ENCODE measurements at places on chromosomes 11 and 22.
A peak's percentile ranks its signal among the peaks of the same experiment; 100 is the strongest.

GRCh38 chr11:96256215-96257011, 86.6 kb downstream of the MAML2 start:
- no peak for DNase-seq

DNA sequence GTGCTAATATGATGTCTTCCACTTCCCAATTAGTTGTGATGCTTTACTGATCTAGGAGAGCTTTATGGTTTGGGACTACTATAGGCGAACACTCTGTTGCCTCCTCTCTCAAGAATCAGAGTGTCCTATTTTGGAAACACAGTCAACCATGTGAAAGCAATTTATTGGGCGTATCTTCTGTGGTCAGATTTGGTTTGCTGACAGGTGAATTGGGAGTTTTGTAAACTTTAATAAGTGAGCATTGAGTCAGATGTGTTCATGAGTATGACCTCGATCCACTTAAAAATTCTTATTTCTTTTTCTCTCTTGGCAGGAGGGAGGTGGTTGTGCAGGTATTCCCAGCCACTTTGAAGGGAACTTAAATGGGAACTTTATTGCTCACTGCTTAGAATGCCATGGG, 4.4 kb downstream of the CAT start:
- DNase-seq: no peak

DNA sequence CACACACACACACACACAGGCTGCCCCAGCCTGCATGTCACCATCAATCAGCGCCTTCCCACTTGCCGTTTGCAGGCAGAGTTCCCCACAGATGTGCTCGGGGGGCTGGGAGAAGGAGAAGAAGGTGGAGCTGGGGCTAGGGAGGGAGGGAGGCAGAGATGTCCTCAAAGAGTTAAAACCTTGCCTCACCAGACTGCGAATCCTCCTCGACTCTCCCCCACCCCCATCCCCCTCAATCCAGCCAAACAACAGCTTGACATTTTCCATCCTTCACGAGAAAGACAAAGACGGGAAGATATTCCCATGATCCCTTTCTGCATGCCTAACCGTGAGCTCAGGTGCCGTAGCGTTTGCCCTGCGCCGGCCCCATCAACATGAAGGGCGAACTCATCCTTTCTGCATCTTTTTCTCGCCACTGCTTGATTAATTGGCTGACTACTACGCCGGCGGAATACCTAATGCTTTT, 365.5 kb downstream of the MIAT start:
- DNase-seq: no peak

DNA sequence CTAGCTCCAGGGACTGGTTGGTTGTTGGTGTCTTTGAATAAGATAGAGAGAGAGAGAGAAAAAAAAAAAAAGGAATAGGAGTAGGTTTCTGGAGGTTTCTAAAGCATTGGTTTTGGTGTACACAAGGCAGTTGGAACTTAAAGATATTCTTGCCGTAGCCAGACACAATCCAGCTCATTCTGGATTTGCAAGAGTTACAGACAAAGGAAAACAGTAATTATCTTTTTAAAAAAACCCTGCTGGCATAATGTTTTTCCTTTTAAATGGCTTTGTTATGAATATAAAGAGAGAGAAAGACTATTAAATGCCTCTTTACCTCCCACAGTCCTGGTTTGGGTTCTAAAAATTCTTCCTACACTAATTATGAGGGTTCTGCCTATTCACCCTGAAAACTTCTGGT, 120.4 kb upstream of the RAG2 start:
- DNase-seq: no peak

DNA sequence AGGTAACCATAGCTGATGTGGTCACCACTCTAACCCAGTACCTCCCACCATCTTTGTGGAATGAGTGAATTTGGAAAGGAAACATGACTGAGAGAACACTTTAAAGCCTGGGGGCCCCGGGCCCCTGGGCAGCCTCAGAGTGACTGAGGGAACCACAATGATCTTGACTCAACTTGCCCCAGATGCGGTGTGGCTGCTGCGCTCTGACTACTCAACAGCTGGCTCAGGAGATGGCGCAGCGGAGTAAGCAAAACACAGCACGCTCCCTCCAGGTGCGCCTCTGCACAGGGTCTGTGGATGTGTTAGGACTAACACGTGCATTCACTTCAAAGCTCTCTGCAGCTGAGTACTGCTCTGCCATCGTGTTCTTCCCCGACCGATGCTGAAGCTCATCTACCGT, 5.9 kb downstream of the RNF215 start:
- no peak for DNase-seq

GRCh38 chr11:72595292-72595684, 78.9 kb downstream of the PDE2A start:
- DNase-seq: no peak

- no peak for DNase-seq
These were observed 538.2 kb downstream of the LRRC4C start for GRCh38 chr11:40921246-40921645.

- DNase-seq: peak; percentile 43
These were observed 678 bp upstream of the RANGAP1 start for GRCh38 chr22:41286639-41287091.

DNA sequence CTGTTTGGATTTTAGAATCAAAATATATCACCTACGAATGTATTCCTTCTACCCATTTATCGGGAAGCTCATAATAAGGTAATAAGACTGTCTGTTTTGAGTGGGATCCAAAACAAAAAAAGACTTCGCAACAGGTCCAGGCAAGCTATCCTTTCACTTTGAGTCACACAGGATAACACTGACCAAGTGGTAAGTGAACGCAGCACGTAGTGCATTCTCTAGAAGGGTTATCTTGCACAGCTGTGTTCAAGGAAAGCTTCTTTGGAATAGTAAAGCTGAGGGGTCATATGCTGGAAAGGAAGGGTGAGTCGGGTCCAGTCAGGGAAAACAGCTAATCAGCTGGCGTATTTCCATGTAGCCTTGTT, 22.3 kb upstream of the NRGN start:
- no peak for DNase-seq

DNA sequence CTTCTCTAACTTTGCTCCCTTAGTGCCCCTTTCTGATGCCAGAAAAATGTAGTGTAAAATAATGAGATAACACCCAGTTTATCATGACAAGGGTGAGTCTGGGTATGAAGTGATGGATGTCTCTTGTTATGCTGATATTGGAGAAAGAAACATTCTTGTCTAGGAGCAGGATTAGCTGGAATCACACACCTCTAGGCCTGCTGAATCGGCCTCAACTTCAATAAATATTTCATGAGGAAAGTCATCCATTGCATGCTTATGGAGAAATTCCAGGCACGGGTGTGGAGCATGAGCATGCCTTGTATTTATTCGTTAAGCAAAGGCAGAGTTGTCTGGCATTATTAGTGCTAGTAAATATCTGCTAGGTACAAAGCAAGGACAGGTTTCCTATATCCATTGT, 113.4 kb downstream of the NELL1 start:
- no peak for DNase-seq

DNA sequence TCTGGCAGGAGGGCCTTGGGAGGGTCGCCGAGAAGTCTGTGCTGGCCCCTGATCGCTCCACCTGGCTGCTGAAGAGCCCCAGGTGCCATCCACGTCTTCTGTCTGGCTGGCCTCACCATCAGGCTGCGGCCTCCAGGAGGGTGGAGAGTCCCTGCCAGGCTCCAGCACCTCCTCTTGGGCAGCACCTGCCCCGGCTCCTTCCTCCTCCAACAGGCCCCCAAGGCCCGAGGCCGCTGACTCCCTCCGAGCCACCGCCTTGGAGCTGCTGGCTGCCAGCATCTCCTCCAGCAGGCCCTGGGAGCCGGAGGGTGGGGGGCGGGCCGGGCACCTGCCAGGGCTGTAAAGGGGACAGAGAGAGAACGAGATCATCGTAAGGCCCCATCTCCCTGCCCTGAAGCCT, 22.3 kb downstream of the TNKS1BP1 start:
- DNase-seq: no peak

DNA sequence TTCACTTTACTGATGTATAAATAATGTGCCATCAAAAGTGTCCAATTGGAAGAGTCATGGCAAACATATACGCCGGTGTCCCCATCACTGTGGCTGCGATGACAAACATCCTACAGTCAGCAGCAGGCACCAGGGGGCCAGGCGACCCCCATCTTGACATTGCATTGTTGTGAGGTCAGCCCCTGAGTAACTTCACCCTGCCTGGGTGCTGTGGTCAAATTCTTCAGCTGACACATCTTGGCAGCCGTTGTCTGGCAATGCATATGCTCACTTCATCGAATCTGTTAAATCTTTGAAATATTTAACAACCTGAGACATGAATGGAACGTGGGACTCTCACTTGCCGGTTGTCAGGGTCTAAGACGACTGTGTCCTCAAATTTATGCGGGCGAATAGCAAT, 430.9 kb downstream of the BRD1 start:
- no peak for DNase-seq

DNA sequence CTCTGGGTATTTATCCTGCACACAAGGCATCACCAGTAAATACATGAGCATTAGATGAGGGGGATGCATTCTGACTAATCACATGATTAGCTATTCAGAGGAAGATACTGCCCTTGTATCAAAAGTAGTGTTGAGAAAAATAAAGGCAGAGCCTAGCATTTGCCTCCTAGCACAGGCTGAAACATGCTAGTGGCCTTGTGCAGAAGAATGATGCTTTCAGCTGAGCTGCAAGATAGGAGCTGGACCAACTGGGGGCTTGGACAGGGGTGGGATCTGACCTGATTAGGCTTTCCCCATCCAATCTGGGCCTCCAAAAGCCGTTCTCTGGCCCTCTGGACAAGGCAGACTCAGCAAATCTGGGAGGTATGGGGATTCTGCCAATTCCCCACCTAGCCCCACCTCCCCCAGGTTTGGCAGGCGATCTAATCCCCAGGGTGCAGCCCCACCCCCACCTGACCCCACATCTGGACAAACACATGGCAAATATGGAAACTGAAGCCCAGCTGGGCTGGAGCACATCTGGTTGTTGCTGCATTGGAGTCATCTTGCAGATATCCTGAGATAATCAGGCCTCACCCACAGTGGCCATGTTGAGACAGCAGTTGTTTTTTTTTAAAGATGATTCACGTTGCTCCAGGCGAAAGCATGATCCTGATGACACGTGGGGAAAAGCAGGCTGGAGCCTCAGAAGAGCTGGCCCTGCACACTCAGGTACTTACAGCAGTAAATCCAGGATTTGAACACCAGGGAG, 4.4 kb upstream of the MISFA start:
- no peak for DNase-seq

DNA sequence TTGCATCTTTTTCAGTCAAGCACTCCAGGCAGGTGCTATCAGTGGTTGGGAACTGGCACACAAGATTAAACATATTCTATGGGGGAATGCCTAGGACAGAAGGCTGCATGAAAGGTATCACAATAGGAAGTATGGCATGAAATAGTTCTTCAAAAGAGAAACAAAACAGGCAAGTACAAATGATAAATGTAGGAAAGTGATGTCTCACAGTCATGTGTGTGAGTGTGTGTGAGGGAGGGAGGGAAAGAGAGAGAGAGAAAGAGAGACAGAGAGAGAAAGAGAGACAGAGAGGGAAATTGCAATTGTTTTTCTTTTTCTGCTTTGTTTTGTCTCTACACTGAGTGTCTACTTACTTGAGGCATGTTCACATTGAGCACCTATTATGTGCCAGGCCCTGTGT, 456.3 kb downstream of the MIAT start:
- no peak for DNase-seq

DNA sequence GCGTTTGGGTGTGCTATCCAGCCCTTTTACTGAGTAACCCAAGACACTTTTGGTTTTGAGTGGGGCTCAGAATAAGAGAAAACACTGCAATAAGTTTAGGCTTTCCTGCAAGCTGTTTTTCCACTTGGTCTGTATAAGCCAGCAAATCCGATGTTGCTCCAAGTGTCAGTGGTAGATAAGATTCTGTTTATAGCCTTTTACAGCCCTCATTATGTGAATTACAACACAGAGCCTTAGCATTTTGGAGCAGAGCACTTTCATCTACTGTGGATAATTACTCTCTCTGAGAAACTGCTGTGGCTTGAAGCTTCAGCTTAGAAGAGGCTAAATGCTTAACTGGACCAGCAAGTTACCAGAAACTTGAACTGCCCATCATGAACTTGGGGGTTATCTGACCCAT, 601.1 kb downstream of the JRKL start:
- DNase-seq: no peak

DNA sequence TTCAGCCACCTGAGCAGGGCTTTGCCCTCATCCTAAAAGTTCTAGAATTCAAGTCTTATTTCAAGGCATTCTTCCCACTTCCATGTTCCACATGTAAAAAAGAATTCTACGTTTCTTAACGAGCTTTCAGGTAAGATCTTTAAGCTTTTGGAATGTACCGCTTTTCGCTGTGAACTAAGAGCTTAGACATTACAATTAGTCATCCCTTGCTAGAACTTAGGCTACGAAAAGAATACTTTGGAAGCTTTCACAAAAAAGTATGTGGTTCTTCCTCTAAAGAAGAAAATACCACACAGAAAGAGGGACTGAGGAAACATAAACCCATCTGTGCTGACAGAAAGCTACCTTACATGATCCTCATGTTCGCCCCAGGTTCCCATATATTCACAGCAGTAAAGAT, 1.9 kb downstream of the NUMA1 start:
- no peak for DNase-seq

GRCh38 chr22:16789860-16790493, 35.2 kb downstream of the XKR3 start:
- no peak for DNase-seq

GRCh38 chr22:19916941-19917340, 24.6 kb upstream of the COMT start:
- DNase-seq: no peak

DNA sequence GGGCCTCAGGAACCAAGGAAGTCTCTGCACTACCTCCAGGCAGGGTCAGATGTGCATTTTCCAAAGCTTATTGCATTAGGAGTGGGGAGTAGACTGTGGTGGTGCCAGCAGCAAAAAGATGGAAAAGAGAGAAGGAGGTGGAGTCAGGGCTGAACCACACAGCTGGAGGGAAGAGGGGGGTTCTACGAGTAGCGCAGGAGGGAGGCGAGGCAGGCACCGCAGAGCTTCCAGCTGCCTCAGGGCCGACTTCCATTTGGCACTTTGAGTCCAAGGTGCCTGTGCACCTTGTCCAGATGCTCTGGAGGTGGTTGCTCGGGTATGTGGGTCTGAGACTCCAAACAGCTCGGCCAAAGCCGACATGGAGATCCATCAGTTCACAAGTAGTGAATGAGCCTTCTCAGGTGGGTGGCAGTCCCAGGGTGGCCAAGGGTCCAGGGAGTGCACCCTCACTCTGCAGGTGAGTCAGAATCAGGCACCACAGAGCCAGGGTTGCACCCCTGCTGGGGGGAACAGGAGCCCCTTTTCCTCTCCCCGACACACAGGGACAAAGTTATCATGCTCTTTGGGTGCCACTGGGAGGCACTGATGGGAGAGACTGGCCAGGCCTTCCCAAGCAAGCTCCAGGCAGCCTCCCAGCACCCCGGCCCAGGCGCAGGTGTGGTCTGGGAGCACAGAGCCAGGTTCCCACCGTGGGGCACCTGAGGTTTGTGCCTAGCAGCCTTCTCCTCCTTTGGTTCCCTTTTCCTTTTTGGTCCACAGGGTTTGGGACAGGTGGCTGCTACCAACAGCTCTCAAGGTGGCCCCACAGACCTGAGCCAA, 30.2 kb downstream of the GGT5 start:
- no peak for DNase-seq

DNA sequence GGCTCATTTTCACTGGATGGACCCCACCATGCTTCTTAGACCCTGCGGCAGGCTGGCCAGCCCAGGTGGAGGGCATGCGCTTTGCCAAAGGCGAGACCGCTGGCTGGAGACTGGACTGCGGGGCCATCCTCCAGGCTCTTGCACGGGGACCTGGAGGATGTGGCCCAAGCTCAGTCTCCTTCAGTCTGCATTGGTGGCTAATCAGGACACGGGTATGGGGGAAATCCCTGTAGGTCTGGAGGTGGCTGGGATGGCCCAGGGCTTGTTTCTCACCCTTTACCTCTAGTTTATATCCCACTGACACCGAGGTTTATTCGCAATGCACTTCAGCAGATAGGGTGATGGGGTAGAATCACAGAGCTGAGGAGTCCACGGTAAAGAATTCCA, 45.0 kb downstream of the BCR start:
- DNase-seq: no peak

All from activated CD4-positive, alpha-beta T cell treated with anti-CD3 and anti-CD28 coated beads, Interleukin-2, amount 50 U/mL, for 1 hour (primary cell).